ENCODE measurements at places on chromosomes 2 and 18.

- DNase-seq: no peak
These were observed 267.2 kb downstream of the HRH4 start for GRCh38 chr18:24727685-24728084.

DNA sequence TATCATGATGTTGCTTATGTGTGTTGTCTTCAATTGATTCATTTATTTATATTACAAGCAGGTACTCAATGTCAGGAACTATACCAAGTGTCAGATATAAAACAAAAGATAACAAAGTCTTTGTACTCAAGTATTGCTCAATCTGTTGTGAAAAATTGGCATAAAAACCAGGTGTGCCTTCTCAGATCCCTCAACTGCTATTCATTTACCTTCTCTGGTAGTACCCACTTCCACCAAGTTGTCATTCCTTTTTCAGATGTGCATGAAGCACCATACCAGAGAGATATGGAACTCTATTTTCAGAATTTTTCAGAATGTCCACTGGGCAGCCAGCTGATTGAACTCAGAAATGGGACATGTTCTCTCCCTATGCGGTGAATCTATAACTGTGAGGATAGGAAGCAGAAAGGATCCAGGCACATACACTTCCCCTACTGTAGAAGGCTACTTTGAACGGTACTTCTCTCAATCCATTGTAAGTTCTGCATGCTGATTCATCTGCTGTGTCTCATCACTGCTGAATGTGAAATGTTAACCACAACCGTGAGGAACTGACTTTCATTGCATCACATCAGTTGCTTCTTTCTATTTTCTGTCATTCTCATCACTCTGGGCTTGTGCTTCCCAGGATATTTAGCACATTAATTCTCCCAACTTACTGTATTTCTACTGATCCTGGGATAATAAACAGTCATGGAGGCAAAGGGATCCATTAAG, 1621.3 kb downstream of the SUCLG1 start:
- DNase-seq: peak; percentile 97

- DNase-seq: no peak
These were observed 11.7 kb upstream of the SIX3 start for GRCh38 chr2:44929735-44930273.

GRCh38 chr2:149612122-149612521, 24.5 kb upstream of the MMADHC start:
- peak; percentile 82 for DNase-seq

All from choroid plexus epithelial cell (primary cell).